ENCODE measurements at places on chromosomes 1 and 21. TPM values are rescaled to one million over a fixed set of nuclear protein-coding genes. Genes with fewer than 3 reads are reported as not detected.

Gene TNFRSF14
- 26.2 TPM for total RNA-seq

Gene LPAR3
- not detected for total RNA-seq

Gene SLFNL1
- total RNA-seq: 0.42 TPM

Gene WDR64
- not detected for total RNA-seq

Gene CSF3R
- 6.6 TPM for total RNA-seq

GRCh38 chr21:45016031-45016405 is 58.4 kb upstream of the ADARB1 start:
- DNase-seq: no peak

- no peak for DNase-seq
Measured at GRCh38 chr1:109361649-109362048, 36.1 kb downstream of the SORT1 start.

DNA sequence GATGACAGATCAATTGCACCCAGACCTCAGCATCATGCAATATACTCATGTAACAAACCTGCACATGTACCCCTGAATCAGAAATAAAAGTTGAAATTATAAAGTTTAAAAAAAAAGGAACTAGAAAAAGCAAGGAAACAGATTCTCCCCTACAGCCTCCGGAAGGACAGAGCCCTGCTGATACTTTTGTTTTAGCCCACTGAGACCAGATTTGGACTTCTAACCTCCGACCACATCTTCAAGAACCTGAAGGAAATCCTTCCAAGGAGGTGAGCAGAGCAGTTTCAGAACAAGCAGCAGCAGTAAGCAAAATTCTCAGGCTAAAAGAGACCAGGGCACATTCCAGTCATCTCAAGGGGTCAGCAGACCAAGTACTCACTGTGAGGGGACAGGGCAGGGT is 54.5 kb downstream of the TM2D1 start:
- no peak for DNase-seq

GRCh38 chr1:109626682-109627408 is 7.2 kb downstream of the AMPD2 start:
- peak; percentile 78 for DNase-seq

DNA sequence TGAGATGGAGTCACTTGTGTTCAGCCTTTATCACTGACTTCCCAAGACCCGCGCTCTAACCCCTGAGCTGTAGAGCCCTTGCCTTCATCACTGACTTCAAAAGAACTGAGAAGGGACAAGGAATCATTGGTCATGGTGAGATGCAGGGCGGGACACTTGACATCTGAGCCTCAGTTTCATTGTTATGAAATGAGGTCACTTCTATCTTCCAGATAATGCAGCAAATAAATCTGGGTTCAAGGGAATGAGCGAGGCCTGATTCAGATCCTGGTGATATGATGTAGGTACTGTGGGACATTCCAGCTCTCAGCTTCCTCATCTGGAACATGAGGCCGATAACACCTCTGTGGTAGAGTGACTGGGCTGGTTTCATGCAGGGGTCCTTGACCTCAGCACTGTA is 13.8 kb downstream of the KAZN start:
- no peak for DNase-seq

DNA sequence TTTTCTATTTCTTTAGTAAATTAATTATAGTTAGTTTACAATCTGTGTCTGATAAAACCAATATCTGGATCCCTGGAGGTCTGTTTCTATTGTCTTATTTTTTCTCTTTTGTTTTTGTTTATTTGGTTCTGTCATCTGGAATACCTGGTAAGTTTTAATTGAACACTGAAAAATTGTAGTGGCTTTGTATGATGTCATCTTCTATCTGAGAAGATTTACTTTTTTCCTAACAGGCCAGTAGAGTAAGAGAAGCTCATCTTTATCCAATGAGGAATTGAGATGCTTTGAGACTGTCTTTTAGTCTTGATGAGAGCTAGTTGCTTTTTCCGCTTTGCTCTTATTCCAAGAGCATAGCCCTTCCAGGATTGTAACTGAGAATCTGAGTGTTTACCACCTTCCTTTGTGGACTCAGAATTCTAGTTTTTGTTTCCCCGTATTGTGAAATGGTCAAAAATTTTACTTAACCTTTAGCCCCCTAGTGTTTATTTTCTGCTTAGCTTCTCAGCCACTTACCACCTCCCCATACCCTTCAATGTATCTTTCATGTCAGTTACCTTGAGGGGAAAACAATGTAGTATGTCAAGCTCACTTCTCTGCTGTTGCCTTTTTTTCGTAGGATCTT is 25.0 kb downstream of the PTGFRN start:
- no peak for DNase-seq

DNA sequence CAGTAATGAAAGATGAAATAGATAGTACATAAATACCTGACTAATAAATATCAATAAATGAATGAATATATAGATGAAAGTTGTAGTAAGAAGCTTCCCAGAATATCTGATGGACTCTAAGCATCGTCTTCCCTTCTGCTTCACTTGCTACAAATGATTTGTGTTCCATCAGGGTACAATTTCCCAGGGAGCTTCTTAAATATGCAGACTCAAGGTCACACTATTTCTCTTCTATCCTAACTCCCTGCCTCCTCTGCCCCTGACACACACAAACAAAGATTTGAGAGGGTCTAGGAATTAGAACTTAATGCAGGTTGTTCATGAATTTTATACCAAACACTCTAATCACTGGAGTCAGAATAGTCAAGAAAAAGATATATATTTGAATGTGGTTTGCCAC is 415.9 kb upstream of the TMPRSS15 start:
- no peak for DNase-seq

GRCh38 chr21:38330666-38331065 is 73.9 kb downstream of the KCNJ15 start:
- no peak for DNase-seq

DNA sequence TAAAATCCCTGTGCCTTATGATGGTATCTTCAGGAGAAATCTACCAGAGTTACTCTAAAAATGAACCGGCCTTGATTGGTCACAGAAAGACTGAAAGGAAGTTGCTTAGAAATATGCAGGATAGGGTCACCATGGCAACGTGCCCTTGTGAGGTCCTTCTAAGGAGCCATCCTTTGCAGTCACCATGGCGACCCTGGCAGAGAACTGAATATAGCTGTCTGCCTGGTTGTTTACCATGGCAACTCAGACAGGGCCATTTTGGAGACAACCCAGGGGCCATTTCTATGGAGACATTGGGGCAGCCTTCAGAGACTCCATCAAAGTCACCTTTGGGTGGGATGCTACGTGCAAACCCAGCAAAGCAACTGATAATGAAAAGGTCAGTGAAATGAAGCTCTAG is 43.0 kb downstream of the SNX7 start:
- no peak for DNase-seq

Measured in esophagus muscularis mucosa (tissue), 4 donors.